ENCODE measurements at places on chromosomes 3 and 15.

DNA sequence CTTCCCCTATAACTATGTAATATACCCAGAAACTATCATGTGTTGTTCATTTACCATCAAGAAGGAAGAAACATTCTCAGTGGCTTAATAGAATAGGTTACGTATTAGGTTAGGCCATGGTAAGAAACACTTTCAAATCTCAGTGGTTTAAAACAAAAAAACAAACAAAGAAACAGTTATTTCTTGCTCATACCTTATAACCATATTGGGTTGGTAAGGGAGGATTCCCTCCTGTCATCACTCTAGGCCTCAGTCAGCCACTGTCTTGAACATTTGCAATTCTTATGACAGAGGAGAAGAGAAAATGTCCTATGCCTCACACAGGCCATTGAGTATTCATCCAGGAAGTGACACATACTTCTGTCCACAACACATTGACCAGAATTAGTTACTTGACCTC, 727.7 kb upstream of the NECTIN3 start:
- no peak for DNase-seq

DNA sequence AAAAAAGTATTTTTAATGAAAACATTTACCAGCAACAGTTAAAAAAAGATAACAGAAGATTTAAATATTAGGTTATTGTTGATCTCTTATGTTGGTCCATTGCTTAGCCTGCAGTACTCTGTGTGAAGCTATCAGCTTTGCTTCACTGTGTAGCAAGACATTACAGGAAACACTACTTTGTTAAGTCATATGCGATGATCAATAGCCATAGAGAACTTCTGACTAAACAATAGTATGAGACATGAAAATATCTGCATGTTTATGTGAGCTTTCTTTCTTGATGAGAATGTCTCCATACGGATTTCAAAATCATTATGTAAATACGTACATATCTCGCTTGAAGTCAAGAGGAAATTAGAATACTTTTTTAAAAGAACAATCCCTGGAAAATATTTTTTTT, 27.0 kb upstream of the CAPN3 start:
- DNase-seq: no peak

- no peak for DNase-seq
These were observed 121.3 kb downstream of the GHSR start for GRCh38 chr3:172326993-172327392.

DNA sequence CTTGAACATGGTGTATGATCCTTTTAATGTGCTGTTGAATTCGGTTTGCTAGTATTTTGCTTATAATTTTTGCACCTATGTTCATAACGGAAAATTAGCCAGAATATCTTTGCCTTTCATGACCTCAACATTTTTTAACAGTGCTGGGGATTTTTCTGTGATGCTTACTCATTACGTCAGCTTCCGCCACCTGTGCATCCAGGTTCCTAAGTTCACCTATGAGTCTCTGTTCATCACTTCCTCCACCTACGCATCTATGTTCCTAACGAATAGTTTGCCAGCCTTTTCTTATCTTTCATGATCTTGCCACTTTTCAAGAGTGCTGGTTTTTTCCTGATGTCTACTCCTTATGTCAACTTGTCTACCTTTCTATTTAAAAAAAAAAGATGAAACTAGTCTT, 16.5 kb downstream of the AADACL2 start:
- DNase-seq: no peak

GRCh38 chr15:67732671-67733374, 92.5 kb upstream of the SKOR1 start:
- no peak for DNase-seq
